AG09319 (cell line): ENCODE measurements at places on chromosomes 5 and 9.
A peak's percentile ranks its signal among the peaks of the same experiment; 100 is the strongest.

GRCh38 chr5:137281201-137281600, 217.9 kb downstream of the SPOCK1 start:
- DNase-seq = no peak

DNA sequence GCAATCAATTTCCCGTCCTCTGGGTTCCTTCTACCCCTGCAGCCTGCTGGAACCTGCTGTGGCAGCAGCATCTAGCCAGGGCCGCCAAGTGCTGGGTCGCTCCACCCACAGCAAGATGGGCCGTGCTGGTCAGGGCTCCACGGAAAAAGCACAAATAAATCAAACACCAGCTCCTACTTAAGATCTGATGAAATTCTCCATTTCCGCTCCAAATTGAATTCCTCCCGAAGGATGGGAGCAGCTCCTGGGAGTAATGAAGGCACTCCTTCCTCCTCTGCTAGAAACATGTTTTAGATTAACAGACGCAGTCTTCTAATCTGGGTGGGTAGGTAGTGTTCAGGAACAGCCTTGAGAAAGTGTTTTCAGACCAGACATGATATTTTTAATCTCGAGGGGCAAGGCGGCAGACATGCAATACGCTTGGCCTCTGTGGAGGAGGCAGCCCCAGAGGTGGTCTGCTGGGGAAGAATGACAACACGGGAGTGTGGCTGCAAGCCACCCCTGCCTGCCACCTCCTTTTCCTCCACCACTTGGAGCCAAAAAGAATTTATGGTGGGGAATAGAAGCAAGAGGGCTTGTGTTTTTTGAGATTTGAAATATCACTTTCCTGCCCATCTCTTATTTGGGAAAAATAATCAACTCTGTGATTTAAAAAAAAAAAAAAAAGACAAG, 194.1 kb downstream of the AOPEP start:
- DNase-seq = peak; percentile 83

GRCh38 chr9:127452691-127453090, 1.4 kb downstream of the LRSAM1 start:
- DNase-seq = no peak

GRCh38 chr5:155562158-155562557, 548.6 kb downstream of the KIF4B start:
- no peak for DNase-seq

DNA sequence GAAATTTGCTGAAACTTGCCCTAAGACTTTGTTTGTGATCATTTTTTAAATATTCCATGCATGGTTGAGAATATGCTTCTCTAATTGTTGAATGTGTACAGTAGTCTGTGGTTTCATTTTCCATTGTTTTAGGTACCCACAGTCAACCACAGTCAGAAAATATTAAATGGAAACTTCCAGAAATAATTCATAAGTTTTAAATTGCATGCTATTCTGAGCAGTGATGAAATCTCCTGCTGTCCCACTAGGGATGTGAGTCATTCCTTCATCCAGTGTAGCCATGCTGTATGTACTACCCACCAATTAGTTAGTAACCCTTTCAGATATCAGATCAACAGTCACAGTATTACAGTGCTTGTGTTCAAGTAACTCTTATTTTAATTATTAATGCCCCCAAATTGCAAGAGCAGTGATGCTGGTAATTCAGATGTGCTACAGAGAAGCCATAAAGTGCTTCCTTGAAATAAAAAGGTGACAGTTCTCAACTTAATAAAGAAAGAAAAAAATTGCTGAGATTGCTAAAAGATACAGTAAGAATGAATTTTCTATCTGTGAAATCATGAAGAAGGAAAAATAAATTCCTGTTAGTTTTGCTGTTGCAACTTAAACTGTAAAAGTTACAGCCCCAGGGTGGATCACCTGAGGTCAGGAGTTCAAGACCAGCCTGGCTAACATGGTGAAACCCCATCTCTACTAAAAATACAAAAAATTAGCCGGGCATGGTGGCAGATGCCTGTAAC, 79.9 kb upstream of the FBXL17 start:
- DNase-seq = peak; percentile 14
